Thoracic aorta (tissue), 2 donors: ENCODE measurements at places on chromosomes 7 and 10. TPM values are rescaled to one million over a fixed set of nuclear protein-coding genes. Genes with fewer than 3 reads are reported as not detected.

Gene TRIM74
- total RNA-seq, result not detected

Gene DPCD
- 22.9 TPM for total RNA-seq

Gene INHBA
- total RNA-seq, result 24.0 TPM

Gene NRAP
- not detected for total RNA-seq

Gene MPP7
- total RNA-seq, result 48.5 TPM

DNA sequence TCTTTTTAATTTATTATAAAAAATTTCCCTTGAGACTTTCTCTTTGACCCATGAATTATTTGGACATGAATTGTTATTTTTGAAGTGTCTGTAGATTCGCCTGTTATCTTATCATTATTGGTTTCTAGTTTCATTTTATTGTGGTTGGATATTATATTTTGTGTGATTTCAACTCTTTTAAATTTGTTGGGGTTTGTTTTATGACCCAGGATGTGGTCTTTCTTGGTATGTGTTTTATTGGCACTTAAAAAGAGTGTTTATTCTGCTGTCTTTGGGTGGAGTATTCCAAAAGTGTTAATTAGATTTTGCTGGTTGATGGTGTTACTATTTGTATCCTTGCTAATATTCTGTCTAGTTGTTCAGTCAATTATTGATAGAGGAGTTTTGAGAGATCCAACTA lies 50.5 kb upstream of the GPR141 start:
- DNase-seq, result no peak

DNA sequence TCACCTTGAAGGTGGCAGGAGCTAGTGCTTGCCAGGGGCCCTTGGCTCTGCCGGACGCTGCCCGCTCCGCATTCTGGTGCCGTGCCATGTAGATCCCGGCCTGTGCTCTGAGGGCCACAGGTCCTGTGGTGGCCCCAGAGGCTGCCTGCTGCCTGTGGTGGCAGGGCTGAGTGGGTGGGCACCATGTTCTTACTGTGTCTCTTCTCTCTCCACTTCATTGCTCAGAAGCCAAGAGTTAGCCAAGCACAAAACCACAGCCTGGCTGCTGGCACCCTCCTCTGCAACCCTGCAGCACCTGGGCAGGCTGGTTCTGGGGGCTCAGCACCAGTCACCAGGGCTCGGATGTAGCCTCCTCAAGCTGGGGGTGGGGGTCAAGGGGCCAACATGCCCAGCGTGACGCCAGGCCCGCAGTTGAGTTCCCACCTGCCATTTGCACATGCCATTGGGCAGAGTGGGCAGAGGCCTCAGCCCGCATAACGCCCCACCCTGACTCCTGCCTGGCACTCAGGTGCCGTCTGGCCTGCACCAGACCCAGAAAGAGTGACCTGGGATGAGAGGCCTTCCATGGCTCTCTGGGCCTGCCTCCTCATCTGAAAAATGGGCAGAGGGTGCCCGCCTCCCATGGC lies 16.3 kb downstream of the ZMIZ1 start:
- DNase-seq, result no peak

GRCh38 chr10:78963074-78964034 lies 105.4 kb upstream of the ZMIZ1 start:
- no peak for DNase-seq

DNA sequence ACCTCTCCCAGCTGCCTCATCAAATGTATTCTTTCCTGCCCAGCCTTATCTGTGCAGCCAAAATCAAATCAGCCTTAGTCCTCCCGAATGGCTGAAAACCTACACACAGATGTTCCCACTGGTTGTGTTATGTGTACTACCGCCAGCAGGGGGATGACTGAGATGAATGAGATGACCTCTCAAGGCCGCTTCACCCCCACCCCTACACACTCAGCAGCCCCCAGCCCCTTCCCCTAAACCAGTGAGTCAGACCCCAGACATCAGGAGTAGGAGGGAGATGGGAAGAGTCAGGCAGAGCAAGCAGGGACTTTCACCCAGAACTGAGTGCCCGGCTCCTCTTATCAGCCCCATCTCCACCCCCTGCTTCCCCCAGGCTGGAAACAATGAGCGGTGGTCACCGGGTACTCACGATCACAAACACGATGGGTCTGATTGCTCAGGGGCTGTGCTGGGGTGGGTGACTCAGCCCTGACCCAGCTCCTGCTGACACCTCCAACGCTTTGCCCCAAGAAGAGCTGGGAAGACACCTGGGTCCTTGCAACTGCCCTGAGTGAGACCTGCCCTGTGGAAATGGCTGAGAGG lies 6.5 kb upstream of the C10orf105 start:
- no peak for DNase-seq

DNA sequence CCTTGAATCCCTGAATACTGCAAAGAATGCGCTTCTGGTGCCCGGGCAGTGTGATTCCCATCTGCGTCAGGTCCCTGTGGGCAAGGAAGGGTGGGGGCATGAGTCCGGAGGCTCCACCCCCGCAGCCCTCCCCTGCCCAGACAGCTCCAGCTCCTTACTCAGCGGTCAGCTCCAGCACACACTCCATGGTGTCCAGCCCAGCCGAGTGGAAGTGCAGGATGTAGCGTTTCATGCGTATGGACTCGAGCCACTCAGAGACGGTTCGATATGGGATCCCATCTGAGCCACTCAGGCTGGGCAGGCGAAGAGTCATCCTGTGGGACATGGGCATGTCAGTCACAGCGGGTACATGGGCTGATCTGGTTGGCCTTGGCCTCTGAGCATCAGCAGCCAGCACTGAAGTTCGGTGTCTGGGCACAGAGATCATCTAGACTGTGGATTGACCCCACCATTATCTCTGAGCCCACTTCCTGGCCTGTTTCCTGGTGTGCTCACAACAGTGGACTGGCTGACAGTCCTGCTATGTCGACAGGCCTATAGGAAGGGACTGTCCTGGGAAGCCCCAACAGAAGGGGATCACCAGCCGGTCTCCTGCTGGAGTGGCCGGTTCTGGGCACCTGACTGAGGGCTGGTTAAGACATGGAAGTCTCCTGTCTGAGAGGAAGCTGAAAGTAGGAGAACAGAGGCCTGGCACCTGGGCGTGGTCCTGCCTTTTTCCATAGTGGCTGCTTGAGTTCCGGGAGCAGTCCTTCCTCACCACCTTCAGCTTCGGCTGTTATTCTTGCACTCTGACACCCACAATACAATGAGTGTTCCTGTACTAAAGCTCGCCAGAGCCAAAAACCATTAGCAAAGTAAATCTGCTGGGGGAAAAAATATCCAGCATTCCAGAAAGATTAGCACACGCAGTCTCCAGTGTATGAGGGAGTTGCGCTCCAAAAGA lies 10.6 kb downstream of the ZYX start:
- peak; percentile 75 for DNase-seq

DNA sequence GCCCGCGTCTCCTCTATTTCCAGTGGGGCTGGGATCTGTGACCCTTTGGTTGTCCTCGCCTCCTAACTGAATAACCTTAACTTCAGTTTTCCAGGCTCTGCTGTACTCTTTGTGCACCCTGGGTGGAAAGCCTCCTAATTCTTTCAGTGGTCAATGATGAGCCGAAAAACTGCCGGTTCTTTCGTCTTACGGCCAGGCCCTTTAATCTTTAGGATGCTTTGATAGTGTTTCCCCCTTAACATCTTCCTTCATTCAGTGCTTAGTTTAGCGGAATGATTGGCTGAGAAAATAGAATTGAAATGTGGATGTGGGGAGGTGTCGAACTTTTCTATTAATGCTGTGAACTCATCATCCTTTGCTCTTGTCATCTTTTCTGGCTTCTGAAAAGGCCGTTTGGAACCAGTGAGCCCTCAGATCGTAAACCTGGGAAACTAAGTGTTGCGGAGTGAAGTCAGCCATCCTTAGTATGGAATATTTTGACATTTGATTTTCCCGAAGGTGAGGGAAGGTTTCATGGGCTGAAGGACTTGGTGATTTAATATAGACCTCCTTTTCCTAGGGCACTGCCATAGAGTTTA lies 847 bp downstream of the GARS1 start:
- DNase-seq, result no peak

DNA sequence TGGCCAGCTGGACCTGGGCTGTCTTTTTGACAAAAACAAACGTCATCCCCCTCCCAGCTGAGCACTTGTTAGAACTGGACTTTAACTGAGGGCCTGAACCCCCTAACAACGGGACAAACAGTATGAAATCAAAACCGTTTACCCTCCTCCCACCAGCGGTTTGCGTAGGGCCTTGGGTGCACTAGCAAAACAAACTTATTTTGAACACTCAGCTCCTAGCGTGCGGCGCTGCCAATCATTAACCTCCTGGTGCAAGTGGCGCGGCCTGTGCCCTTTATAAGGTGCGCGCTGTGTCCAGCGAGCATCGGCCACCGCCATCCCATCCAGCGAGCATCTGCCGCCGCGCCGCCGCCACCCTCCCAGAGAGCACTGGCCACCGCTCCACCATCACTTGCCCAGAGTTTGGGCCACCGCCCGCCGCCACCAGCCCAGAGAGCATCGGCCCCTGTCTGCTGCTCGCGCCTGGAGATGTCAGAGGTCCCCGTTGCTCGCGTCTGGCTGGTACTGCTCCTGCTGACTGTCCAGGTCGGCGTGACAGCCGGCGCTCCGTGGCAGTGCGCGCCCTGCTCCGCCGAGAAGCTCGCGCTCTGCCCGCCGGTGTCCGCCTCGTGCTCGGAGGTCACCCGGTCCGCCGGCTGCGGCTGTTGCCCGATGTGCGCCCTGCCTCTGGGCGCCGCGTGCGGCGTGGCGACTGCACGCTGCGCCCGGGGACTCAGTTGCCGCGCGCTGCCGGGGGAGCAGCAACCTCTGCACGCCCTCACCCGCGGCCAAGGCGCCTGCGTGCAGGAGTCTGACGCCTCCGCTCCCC lies at the start of gene IGFBP1:
Gene IGFBP1, plus strand, starts transcription at position 304 of the 808 bp plus-strand sequence. Its CDS starts 165 bp downstream, at position 469.
- DNase-seq, result no peak
